ENCODE measurements at places on chromosomes 6 and 20.

GRCh38 chr20:44518248-44518647 lies 3.6 kb downstream of the SERINC3 start:
- no peak for DNase-seq

DNA sequence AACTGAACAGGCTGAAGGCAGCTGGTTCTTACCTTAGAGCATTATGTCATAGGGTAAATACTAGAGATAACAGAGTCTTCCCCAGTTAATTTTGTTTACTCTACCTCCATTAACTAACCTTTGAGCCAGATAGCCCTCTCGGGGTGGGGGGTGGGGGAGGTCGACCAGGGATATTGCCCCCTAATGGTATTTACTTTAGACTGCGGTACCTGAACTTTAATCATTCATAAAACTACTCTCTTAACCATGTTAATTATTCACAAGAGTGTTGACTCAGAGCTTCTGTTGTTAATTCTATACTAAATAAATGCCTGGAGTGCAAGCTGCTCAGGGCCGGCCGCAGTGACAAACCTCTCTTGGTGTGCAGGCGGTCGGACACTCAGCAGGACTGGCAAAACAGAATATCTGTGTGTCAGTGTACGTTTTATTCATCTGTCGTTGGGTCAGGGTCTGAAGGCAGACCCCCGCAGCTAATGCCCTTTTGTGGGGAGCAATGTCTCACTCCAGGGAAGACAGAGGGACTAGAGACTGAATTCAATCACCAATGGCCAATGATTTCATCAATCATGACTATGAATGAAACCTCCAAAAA lies 152.4 kb upstream of the COL21A1 start:
- DNase-seq = no peak

- no peak for DNase-seq
Measured at GRCh38 chr6:11847515-11848345, 69.1 kb upstream of the ADTRP start.

- peak; percentile 26 for DNase-seq
Measured at GRCh38 chr6:130183271-130184222, 39.2 kb downstream of the SAMD3 start.

DNA sequence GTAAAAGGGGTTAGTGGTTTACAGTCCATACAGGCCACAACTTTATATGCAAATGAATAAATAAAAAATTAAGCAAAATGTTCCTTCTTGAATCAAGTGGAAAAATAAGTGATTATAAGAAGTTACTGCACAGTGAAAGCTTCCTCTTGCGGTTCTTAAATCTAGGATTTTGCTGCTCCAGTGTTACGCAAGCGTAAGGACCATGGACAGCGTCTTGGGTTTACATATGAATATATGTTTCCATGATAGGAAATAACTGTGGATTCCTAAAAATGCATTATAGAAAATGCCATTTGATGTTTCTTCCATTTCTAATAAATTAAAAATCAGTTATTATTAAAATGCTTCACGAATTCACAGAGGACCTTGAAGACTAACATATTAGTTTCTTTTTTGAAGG lies 176.6 kb upstream of the POU3F2 start:
- no peak for DNase-seq

GRCh38 chr6:149482545-149483333 lies 2.1 kb downstream of the ZC3H12D start:
- DNase-seq = no peak

GRCh38 chr6:157253699-157254098 lies 69.6 kb downstream of the TMEM242 start:
- no peak for DNase-seq

GRCh38 chr6:24536466-24536865 lies 41.7 kb downstream of the ALDH5A1 start:
- DNase-seq = no peak

DNA sequence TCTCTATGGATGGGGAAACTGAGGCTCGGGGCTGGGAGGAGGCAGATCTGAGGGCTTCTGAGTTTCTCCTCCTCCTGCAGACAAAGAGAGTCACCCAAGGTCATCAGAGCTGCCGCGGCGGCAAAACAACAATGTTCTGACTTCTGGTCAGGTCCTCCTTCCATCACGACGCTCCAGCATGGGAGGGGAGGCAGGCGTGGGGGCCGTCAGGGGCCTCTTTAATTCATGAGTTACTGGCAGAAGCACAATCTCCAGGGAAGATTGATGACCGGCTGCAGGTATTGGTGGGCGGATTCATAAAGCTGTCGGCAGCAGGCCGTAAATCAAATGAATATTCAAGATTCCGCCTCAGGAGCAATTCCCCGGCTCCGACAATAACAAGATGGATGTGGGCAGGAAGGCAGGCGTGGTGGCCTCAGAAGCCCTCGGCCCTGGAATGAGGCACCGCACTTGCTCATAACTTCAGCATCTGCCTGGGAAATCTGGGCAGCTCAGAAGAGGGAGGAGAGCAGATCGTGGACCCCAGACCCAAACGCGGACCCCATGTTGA lies 19.1 kb downstream of the PCK1 start:
- DNase-seq = no peak

- no peak for DNase-seq
Measured at GRCh38 chr6:36492092-36492491, 49.3 kb downstream of the KCTD20 start.

DNA sequence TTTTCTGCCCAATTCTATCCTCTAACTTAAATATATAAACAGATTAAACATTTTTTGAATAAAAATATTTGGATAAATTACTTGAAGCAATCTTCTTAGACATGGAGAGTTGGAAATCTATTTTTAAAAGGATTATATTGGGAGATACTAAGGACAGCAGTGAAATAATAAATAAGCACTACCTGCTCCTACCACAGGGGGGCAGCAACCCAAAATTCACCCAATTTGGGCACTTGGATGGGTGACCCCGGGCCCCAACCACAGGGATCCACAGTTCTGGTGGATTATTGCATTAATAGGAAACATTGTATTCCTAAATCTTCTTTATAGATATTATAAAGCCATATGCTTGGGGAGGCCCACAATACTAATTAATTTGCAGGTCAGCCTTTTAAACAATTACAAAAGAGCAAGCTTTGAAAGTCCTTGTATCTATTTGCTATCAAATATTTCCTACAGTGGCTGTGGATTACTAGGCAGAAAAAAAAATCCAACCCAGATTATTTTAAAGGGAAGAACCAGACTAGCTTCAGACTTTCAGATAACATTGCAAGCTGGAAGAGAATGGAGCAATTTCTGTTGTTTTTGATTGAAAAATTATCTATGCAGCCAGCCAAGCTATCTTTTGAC lies 66.4 kb upstream of the PDE10A start:
- DNase-seq = no peak

DNA sequence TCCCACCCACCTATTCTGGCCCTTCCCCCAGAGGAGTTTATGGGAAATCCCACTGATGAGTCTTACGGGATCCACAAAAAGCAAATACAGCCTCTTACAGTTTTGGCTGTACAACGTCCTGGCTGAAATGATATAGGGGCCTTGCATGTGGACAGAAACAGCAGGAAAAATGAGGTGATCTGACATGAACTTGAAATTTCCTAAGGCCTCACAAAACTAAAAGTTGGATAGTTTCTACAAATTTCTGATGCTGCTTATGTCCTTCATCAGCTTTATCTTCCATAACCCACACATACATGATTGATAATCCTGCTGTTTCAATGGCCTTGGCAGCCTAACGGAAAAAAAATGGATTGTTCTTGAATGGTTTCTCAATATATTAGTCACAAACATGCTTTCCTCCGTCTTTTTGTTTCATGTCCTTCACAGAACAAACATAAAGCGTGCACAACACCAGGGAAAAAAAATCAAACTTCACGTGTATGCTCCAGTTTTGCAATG lies 118.8 kb downstream of the BMP5 start:
- no peak for DNase-seq

- no peak for DNase-seq
Measured at GRCh38 chr6:10613077-10613476, 81.3 kb downstream of the C6orf52 start.

GRCh38 chr20:32021091-32021490 lies 10.9 kb downstream of the CCM2L start:
- no peak for DNase-seq

DNA sequence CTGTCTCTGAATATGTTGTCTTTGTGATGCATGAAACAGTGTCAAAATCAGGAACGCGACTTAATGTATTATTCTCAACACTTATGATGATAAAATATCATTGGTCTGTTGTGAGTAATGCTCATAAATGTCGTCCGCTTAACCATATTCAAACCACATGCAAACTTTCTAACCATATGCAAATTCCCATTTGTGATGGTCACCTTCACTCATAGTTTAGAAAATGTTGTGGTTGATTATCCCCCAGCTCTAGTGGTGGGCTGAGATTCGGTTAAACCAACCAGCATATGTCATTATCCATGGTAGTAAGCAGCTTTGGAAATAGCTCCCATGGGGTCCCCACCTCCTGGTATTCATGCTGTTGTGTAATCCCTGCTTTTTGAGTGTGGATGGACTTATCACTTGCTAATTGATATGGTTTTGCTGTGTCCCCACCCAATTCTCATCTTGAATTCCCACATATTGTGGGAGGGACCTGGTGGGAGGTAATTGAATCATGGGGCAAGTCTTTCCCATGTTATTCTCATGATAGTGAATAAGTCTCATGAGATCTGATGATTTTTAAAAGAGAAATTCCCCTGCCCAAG lies 360.0 kb upstream of the TSHZ2 start:
- no peak for DNase-seq

DNA sequence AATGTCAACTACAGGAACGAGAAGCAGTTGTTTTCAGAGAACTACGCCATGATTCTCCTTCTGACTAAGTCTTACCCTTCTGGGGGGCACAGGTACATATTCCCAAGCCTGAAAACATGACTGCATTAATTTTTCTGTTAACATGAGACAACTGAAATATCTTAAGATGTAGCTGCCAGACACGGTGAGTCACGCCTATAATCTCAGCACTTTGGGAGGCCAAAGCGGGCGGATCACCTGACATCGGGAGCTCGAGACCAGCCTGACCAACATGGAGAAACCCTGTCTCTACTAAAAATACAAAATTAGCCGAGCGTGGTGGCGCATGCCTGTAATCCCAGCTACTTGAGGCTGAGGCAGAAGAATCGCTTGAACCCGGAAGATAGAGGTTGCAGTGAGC lies 21.7 kb downstream of the TBC1D20 start:
- no peak for DNase-seq

- peak; percentile 91 for DNase-seq
Measured at GRCh38 chr6:108560463-108561308, at the start of gene FOXO3. Gene FOXO3, plus strand, starts transcription at chr6:108560917. Its CDS starts 292 bp downstream, at chr6:108561209.

- no peak for DNase-seq
Measured at GRCh38 chr6:33633462-33634158, 12.5 kb downstream of the ITPR3 start.

GRCh38 chr6:85449818-85450759 lies at the start of gene NT5E:
Gene NT5E, plus strand, starts transcription at chr6:85450083. Its CDS starts 57 bp downstream, at chr6:85450140.
- peak; percentile 53 for DNase-seq

DNA sequence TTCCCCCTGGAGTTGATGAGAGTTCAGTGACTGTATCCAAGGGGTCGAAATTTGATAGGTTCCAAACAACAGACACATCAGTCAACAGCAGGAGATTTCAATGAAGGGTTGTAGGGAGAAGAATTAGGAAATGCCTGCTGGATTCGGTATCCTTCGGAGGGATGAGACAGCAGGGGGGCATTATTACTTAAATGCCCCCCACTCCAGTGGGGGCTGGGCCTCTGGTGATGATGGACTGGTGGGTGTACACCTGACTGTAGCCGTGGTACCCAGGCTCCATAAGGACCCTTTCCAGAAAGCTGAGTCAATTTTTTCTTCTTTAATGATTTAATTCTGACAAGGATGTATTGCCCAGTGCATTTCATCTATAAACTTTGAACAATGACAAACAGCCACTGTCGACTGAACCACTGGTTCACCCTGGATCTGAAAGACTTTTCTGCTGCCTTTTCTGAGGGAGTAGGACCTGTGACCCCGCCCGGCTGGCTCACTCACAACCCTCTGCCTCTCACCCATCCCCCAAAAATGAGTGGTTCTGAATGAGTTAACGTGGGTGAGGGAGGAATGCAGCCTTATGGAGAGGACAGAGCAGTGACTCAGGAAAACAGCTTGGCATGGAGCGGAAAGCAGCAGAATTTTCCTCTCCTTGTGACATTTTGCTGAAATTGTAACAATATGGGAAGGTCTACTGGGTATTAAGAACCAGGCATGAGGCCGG lies 41.0 kb downstream of the ZMYND8 start:
- no peak for DNase-seq

GRCh38 chr6:154161689-154162088 lies 122.6 kb downstream of the OPRM1 start:
- no peak for DNase-seq
